ENCODE measurements at places on chromosomes 1 and 21.

GRCh38 chr1:175427625-175428024 lies 235.0 kb upstream of the KIAA0040 start:
- no peak for DNase-seq

DNA sequence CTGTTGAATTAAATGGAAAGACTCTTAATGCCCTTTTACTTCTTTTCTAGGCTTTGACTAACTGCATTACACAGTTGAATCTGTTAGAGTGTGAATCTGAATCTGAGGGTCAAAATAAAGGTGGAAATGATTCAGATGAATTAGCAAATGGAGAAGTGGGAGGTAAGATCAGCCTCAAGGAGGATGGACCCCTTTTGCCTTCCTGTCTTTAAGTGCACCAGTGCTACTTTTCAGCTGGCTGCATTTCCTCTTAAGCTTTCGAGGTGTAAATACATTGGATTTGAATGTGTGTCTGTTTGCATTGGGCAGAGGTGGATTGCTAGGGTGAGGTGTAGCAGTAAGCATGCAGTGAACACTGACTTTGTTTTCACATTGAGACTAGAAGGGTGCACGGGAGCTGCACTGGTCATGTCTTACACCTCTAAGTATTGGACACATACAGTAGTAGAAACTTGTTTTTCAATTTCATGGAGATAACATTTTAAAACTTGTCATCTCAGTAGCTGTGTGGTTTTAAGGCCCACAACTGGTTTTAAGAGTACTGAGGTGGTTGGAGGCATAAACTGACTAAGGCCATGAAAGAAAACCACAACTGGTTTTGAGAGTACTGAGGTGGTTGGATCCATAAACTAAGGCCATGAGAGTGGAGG lies 35.4 kb downstream of the MIA3 start:
- DNase-seq, result no peak

DNA sequence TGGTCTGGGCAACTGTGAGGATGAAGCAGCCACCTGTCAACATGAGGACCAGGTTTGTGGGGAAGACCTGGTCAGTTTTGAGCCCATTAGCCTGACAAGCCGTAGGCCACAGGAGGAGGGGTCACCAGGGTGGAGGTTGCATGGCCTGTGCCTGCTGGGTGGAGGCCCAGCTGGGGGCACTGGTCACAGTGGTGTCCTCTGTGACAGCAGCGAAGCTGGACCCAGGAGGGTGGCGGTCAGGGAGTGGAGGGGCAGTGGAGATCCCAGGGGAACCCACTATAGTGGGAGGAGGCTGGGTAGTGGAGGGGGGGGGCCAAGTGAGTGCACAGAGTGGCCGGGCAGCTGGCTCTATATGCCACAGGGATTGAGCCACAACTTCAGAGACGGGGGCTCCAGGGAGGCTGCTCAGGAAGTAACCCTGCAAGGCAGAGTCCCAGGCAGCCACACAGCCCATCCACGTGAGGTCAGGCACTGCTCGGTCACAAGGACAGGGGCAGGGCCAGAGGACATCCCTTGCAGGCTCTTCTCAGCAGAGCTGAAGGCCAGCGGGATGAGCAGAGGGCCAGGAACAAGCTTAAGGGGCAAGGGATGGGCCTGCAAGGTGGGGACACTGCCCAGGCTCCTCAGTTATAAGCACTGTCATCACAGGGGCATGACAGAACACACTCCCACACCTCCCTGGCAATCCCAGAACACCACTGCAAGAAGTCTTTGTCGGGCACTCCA lies 2.3 kb upstream of the C1orf35 start:
- DNase-seq, result no peak

DNA sequence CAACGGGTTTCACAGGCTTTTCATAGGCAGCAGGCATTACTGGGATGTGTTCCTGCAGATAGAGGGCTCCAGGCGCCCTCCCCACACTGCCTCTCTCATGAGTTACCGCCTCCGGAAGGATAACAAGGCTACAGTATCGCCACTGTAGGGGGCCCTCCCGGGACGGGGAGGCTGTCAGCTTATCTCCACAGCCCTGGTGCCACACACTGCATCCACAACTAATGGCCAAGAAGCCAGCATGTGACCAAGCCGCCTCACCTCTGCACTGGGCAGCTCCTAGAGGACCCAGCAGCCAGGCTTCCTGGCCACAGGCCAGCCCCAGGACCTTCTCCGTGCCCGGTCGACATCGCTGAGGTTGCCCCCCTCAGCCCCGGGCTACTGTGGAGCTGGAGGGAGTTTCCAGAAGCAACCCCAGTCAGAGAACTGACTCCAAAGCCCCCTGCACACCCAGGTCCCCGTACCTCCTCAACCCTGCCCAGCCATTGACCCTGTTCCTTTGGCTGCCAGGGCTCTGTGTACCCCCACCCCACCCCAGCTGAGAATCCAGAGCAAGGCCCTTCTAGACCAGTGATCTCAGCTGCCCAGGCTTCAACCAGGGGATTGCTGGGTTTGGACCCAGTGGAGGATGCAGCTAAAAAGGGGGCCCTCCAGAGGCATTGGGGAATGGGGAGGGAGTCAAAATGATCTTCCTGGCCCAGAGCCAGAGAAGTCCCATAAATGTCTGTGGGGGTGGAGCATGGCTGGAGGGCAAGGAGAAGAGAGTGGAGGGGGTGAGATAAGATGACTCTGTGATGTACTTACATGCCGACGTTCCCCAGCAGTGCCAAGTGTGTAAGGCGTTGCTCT lies 45.0 kb downstream of the NEK2 start:
- DNase-seq, result no peak

DNA sequence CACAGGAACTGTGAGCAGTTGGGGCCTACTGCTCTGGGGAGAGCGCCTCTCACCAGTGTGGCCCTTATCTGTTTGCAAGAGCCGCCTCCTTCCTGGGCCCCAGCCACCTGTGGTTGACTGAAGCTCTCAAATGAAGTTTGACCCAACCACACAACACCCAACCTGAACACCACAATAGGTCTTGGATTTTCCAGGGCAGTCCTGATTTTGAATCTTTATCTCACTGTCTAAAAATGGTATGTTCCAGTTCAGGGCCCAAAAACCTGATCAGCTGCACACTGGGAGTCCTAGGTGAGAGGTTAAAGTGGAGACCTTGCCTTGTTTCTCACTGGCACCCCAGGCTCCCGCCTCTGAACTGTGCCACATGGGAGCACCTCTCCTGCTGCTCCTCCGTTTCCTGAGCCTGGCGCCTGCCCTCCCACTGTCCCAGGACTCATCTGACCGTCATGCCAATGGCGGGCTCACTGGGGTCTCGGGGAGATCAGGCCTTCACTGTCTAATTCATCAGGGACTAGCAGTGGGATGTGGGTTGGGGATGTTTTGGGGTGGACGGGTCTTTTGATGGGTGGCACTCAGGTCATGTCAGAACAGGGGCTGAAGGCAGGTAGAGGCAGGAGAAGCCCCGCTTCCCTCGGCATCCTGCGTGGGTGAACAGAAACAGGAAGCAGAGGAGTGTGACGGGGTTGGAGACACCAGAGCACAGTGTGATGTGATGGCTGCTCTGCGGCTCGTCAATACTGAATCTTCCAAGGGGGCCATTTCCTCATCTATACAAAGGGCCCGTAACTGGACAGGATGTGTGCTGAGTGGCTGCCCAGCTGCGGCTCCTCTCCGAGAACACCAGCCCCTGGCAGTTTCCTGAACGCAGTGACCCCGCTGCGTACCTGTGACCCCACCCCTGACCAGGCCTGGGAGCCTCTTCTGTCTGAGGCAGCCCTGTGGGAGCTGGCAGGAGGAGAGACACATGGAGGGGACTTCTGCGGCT lies 59.6 kb upstream of the ITPKB start:
- DNase-seq, result no peak

- DNase-seq, result no peak
Observed at GRCh38 chr1:26031611-26032220, 10.1 kb downstream of the EXTL1 start.

- DNase-seq, result no peak
Observed at GRCh38 chr1:168482106-168482505, 61.7 kb downstream of the XCL2 start.

- DNase-seq, result no peak
Observed at GRCh38 chr21:42222821-42223390, 4.0 kb downstream of the ABCG1 start.

DNA sequence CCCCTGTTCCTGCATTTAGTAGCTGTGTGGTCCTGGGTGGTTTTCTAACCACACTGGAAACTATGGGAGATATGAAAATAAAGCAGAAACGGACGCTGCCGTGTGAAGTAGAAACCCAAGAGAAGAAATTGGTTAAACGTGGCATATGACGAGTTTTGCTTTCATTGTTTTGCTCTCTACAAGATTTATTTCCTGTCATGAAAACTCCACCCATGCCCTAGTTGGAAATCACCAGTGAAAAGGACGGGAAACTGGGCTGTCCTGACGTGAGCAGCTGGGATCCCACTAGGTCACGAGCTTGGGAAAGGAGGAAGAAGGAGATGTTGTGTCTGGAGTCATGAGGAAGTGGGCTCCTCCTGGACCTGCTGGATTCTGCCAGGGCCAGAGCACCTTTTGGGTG lies 120.8 kb upstream of the GADD45A start:
- no peak for DNase-seq

DNA sequence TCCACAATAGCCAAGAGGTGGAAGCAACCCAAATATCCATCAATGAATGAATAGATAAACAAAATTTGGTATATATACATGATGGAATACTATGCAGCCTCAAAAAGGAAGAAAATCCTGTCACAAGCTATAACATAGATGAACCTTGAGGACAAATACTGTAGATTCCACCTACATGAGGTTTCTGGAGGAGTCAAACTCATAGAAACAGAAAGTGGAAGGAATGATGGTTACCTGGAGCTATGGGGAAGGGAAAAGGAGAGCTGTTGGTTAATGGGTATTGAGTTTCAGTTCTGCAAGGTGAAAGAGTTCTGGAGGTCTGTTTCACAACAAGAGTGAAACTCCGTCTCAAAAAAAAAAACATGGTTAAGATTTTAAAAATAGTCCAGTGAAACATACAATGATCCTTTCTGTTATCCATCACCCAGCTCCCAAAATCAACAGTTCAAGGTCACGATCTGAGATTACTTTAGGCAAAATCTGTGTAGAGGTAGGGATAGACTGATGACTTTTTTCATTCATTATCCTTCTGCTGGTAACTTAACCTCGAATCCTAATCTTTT lies 80.8 kb upstream of the HNRNPU start:
- DNase-seq, result no peak

- no peak for DNase-seq
Observed at GRCh38 chr1:3984586-3984985, 84.5 kb upstream of the C1orf174 start.

GRCh38 chr1:215418876-215419447 lies 148.1 kb upstream of the KCTD3 start:
- no peak for DNase-seq

GRCh38 chr1:68497358-68497698 lies 446 bp upstream of the DEPDC1 start:
- no peak for DNase-seq

GRCh38 chr1:40628903-40629292 lies 36.6 kb downstream of the RIMS3 start:
- DNase-seq, result no peak

DNA sequence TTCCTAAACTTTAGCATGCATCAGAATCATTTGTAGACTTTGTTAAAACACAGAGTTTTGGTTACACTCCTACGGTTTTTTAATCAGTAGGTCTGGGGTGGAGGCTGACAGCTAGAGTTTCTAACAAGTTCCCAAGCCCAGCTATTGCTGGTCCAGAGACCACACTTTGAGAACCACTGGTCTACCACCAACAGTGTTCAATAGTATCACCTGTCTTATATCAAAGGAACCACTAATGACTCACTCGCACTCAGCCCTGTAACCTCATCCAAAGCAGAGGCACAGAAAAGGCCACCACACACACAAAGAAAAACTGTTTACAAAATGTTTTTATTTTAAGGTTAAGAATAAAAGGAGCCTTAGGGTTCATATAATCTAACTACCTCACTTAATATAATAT lies 68.7 kb downstream of the HIVEP3 start:
- DNase-seq, result no peak

- DNase-seq, result no peak
Observed at GRCh38 chr1:241972703-241973369, 15.3 kb downstream of the BECN2 start.

DNA sequence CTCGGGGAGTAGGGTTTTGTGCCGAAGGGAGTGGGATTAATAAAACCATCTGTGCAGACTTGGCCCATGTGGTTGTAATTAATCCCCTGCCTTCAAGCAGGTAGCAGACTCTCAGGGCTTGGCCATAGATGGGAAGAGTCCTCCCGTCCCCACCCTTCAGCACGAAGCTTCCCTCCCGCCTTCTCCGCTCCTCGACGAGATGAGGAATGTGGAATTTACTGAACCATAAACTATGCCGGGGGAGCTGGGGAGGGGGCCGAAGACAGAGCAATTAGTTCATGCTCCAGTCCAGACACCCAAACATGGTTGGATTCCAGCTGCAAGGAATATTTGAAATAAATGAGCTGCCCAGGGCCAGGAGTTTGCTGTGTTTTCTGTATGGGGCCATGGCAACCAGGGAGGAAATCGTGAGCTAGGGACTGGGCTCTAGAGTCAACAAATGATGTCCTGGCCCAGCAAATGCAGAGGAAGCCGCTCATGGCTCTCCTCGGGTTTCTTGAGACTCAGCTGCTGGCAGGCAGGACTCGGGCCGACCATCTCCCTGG lies 78.8 kb downstream of the SPSB1 start:
- DNase-seq, result no peak
